Right hindlimb (tissue), 1 donor: ENCODE measurements at places on chromosomes 5 and 9.

DNA sequence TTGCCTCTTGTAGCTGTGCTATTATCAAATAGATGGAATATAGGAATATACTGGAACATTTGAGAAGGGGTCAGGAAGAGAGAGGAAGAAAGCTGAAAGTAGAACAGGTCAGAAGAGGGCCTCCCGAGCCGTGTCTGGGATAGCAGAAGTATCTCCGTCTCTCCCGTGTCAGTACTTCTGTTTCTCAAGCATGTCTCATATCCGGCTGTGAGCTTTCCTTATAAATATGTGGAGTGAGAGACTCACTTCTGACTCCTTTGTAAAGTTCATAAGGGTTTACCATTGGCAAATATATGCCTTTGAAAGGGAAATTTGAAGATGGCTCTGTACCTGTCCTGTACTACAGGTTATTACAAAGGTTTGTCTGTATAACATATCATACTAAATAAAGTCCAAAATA, 50.3 kb downstream of the MOCS2 start:
- no peak for DNase-seq

DNA sequence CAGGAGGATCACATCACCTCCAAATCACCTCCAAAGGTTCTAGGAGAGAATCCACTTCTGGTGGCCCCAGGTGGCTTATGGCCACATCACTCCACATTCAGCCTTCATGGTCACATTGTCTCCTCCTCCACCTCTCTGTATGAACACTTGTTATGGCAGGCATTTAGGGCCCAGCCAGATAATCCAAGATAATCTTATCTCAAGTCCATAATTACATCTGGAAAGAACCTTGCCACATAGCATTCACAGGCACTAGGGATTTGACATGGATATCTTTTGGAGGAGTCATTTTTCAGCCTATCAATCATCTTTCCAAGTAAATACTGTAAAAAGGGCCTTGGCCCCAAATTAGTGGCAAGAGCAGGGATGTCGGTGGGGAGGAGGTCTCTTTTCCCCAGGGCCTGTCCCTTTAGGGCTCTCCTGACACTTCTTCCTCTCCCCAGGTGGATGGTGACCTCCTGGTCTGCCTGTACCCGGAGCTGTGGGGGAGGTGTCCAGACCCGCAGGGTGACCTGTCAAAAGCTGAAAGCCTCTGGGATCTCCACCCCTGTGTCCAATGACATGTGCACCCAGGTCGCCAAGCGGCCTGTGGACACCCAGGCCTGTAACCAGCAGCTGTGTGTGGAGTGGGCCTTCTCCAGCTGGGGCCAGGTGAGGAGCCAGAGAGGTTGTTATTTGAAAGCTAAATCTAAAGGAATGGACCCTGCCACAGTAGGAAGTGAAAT, 140.9 kb downstream of the SAXO1 start:
- no peak for DNase-seq

DNA sequence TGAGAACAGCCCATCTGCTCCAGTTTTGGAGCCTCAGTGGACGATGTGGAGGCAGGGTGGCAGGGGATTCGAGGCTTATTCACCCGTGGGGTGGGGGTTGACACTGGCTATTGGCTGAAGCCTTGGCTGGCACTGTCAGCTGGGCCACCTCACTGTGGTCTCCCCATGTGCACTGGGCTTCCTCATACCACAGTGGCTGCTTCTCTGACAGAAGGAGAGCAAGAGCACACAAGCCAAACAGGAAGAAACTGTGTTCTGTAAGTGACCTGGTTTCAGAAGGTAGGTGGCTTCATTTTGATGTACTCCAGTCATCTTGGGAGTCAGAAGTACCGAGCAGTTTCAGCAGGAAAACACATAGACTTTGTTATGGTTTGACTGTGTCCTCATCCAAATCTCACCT, 24.7 kb upstream of the CTNND2 start:
- DNase-seq = no peak

DNA sequence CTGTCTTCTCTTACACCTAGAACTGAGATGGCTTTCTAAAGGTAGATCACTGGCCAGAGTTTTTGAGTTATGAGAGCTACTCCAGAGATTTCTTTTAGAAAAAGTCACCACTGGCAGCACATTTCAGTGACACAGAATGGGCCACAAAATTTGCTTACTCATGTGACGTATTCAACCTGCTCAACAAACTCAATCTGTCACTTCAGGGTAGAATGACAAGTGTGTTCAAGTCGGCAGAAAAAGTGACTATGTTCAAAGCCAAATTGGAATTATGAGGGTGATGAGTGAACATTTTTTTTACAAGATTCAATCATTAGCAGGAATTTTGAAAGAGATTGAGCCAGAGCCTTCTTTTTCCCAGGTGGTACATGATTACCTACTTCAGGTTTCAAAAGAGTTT, 46.5 kb downstream of the TAF11L14 start:
- no peak for DNase-seq

GRCh38 chr9:68979538-68980314, 34.2 kb downstream of the PRKACG start:
- no peak for DNase-seq

- no peak for DNase-seq
Observed at GRCh38 chr5:73705364-73705763, 79.4 kb downstream of the ARHGEF28 start.

DNA sequence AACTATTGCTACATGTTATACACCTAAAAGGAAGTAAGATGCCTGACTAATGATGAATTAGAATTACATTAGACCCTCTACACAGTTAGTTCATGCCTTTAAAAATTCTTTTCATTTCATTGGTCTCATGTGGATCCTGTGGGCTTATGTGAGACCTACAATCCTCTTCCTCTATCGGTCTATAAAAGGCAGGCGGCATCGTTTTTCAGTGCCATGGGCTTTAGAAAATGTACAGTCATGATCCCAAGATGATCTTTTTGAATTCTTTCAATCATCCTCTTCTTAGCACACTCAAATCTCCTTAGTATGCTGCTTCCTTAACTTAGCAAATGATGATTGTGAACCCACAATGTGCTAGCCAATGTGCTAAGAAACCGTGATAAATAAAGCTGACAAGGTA, 193.9 kb downstream of the ZNF608 start:
- DNase-seq = no peak

DNA sequence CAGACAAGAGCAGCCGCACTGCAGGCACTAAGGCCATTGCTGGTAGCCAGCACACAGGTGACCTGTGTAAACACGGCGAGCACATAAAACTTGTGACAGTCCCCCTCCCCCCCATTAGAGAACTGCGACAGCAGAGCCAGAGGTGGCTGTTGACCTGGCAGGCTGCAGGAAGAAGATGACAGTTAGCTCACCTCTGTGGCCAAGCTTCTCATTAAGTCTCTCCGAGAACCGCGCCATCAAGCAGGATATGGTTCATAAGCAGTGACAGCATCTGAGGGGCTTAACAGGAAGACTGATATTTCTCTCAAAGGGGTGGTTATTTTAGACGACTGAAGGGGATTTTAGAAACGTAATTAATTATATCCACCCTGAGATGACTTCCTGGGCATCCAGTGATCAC, 5.2 kb downstream of the SURF4 start:
- DNase-seq = no peak

DNA sequence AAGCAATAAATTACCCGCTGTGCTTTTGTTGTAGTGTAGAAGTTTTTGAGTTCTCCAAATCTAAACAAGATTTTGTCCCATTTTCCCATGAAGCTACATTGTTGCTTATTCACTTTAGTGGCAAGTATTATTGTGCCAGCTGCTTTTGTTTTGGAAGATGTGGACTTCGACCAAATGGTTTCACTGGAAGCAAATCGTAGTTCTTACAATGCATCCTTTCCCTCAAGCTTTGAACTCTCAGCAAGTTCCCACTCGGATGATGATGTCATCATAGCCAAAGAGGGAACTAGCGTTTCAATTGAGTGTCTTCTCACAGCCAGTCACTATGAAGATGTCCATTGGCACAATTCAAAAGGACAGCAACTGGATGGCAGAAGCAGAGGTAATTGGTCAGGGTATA, 10.9 kb downstream of the MFAP3 start:
- no peak for DNase-seq

DNA sequence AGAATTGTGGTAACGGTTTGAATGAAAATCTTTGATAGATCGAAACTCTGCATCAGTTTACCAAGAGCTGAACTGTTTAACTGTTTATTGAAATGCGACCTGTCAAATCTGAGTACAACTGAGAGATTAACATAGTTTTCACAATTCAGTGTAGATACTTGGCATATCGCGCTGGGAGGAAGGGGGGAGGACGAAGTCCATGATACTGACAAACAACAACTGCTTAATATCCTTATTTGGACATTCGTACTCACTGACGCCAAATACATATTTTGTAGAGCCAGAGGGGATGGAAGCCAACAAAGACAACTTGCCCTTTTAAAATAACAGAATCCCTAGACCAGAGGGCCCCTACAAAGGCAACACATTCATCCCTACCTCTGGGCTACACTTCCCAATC, 93.2 kb downstream of the GLIS3 start:
- DNase-seq = no peak

DNA sequence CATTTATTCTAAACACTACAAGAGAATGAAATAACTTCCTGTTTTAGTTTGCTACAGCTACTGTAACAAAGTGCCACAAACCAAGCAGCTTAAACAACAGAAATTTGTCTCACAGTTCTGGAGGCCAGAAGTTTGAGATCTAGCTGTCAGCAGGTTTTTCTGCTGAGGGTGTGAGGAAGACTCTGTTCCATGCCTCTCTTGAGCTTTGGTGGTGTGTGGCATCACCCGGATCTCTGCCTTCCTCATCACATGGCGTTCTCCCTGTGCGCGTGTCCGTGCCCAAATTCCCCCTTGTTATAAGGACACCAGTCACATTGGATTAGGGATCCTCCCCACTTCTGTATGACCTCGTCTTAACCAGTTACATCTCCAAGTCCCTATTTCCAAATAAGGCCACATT, 97.7 kb downstream of the CFAP95 start:
- no peak for DNase-seq

GRCh38 chr5:109281136-109281690, 128.6 kb downstream of the PJA2 start:
- DNase-seq = no peak

DNA sequence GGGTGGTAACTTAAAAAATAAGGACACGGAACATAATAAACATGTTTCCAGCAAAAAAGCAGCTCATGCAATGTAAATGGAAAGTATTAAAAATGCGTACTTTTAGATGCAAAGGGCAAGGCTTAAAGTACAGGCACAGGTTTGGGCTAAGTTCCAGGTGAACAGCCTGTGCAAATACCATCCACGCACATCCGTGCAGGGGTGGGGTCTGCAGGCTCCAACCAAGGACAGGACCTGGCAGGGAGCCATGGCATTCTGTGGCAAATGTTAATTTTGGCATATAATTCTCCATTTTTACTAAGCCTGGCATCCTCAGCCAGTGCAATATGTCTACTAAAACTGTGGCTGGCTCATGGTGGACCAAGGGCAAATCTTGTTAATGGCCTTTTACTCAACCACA, 365.8 kb upstream of the DAP start:
- no peak for DNase-seq

DNA sequence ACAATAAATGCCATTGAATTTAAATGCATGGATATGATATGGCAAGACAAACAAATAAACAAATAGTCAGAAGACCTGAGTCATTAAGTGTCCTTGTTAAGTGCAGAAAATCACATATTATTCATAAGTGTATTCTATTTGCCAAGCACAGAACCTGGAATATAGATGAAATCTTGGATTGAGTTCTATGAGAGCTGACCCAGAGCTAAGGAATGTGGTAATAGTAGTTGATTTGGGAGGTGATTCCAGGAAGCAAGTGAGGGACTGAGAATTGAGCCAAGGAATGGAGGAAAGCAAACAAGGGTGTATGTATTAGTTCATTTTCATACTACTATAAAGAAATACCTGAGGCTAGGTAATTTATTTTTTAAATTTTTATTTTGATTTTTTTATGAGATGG, 208.9 kb downstream of the TRIM32 start:
- no peak for DNase-seq

GRCh38 chr5:34787035-34787434, 51.9 kb upstream of the TTC23L start:
- DNase-seq = no peak

DNA sequence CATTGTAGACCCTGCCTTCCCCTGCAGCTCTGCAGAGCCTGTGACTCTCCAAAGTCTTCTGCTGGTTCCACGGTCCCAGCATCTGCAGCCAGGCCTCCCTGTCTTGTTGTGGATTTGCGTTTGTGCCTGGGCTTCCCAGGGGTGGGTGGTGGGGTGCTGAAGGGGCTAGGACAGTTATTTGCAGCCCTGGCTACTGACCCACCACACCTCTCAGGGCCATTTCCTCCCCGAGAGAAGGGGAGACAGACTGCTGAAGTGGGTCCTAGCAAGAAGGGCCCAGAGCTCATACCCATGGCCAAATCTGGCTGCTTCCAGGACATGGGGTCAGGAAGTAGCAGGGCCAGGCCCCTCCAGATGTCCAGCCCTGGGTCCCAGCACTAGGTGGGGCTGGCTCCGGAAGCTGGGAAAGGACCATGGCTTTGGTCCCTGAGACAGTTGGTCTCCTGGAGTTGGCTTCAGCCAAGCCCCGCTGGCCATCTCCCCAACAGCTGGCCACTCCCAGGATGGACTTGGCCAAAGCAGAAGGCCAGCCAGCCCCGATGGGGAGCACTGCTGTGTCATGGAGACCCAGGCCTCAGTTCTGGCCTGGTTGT, 26.3 kb downstream of the GSN start:
- DNase-seq = peak; percentile 34

DNA sequence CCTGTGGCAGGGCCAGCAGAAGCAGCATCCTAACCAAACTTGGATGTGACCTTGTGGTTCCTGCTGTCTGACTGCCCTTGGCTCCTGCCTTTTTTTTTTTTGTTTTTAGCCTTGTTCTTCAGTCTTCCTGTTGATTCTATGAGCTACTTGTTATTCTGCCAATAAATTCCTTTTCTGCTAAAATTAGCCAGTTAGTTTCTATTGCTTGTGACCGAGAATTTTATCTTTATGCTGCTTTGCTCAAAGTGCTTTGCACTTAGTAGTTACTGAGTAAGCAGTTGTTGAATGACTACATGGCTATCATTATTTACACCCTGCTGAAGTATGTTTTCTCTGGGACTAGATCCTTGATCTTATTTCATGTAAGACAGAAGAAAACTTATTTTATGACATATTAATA, 20.8 kb upstream of the ATG10 start:
- no peak for DNase-seq
